ENCODE measurements at places on chromosomes 7 and 10.

GRCh38 chr10:119365773-119366599 is 158.6 kb downstream of the GRK5 start:
- no peak for DNase-seq

GRCh38 chr7:151416941-151417315 is 7.1 kb upstream of the WDR86 start:
- no peak for DNase-seq

GRCh38 chr7:83162402-83163256 is at the start of gene PCLO:
TSS of gene PCLO (minus strand) at chr7:83162884. CDS start at chr7:83162592, 292 bp downstream.
- peak; percentile 92 for DNase-seq

DNA sequence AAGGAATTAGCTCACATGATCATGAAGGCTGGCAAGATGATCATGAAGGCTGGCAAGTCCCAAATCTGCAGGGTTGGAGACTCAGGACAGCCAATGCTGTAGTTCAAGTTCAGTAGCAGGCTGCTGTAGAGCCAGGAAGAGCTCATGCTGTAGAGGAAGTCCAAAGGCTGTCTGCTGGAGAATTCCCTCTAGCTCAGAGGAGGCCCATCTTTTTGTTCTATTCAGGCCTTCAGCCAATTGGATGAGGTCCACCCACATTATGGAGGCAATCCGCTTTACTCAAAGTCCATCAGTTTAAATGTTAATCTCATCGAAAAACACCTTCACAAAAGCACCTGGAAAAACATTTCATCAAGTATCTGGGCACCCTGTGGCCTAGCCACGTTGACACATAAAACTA is 24.8 kb upstream of the FAM171A1 start:
- DNase-seq = no peak

- DNase-seq = no peak
These were observed 10.8 kb downstream of the ATP6V0E2 start for GRCh38 chr7:149884541-149884940.

DNA sequence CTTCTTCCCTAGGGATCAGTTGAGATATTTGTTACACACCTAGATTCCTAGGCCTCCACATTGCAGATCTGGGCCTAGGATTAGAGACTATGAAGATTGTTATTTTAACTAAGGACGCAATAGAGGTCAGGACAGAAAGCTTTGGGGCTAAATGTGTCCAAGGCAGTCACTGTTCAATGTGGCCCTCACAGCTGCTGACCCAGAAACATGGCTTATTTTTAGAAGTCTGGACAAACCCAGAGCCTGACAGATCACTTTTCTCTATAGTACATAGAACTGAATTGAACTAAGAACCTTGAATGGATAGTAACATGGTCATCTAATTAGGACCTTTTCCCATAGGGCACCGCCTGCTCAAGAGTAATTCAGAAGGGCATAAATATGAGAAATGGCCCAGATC is 146.6 kb upstream of the AUTS2 start:
- no peak for DNase-seq

DNA sequence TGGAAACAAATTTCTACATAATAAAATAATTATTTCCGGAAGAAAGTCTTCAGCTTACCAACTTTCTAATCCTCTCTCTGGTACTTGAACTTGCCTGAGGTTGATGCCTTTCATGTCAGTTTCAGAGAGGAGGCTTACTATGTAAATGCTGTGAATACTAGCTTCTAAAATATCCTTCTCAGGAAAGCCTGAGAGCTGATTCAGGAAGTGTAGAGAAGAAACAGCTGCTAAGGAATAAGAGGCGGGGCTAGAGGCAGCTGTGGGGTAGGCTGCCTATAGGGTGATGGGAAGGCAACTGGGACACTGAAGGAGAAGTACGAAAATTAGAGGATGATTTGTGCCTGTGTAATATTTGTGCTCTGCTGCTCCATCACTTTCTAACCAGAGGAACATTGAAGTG is 69.3 kb downstream of the AVL9 start:
- no peak for DNase-seq

DNA sequence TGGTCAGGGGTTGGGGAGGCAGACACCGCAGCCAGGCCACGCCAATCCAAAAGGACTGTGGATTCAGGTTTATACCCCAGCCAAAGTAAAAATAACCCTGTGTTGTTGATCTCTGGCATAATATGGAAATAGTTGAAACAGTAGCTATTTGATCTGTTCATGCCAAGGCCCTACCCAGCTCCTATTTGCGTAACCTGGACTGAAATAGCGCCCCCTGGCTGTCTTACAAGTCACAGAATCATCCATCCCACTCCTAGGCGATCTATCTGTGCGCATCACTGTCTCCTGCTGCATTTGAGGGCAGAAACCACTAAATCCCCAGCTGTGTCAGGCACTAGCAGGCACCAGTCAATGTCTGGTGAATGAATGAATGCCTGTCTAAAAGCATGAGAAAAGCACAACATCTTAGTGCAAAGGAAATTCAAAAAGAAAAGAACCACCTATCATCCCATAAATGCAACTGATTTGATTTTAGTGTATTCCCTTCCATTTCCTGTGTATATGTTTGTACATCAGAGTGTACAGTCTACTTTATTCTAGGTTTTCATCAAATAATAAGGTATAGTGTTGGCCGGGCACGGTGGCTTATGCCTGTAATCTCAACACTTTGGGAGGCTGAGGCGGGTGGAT is 160.0 kb downstream of the SLIT1 start:
- DNase-seq = no peak

GRCh38 chr7:30907527-30908267 is 4.0 kb upstream of the AQP1 start:
- DNase-seq = no peak

GRCh38 chr10:43134126-43134905 is 3.9 kb upstream of the CSGALNACT2 start:
- no peak for DNase-seq

Measured in DMS79 treated with DMSO at 0.1 percent for 48 hours (cell line).